ENCODE measurements at places on chromosomes 6 and 20. TPM values are rescaled to one million over a fixed set of nuclear protein-coding genes. Genes with fewer than 3 reads are reported as not detected.

Gene MUC21
- not detected for total RNA-seq

Gene COMMD7
- 39.0 TPM for total RNA-seq

Gene RBM38
- 20.7 TPM for total RNA-seq

Gene MANEA
- 10.8 TPM for total RNA-seq

Gene OR14J1
- total RNA-seq: not detected

Gene RUNX2
- 5.4 TPM for total RNA-seq

Gene GHRH
- total RNA-seq: not detected

Gene CABLES2
- 3.0 TPM for total RNA-seq

Gene GSTA4
- 20.3 TPM for total RNA-seq

Gene SRMS
- not detected for total RNA-seq

Gene RAET1L
- total RNA-seq: not detected

Gene OOEP
- not detected for total RNA-seq

Gene VGLL2
- total RNA-seq: not detected
